ENCODE measurements at places on chromosomes 3 and 15. TPM values are rescaled to one million over a fixed set of nuclear protein-coding genes. Genes with fewer than 3 reads are reported as not detected.

- DNase-seq: no peak
Measured at GRCh38 chr3:62361824-62362223, 11.5 kb downstream of the FEZF2 start.

The GABRB3 gene
- 124 TPM for total RNA-seq

DNA sequence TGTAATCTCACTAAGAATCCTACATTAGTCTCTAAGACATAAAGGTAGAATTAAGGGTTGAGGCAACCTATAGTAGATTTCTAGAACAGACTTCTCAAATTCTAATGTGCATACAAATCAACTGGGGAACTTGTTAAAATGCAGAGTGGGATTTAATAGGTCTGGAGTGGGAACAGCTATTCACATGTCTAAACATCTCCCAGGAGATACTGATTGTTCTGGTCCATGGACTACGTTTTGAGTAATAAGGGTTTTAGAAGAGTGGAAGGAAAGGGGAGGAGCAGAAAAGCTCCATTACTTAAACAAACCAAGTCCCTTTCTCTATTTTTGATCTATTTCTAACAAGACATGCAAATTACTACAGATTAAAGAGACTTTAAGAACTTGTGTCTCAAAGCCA, 524.8 kb downstream of the TUSC7 start:
- DNase-seq: no peak

The THBS1 gene
- total RNA-seq: 171 TPM

DNA sequence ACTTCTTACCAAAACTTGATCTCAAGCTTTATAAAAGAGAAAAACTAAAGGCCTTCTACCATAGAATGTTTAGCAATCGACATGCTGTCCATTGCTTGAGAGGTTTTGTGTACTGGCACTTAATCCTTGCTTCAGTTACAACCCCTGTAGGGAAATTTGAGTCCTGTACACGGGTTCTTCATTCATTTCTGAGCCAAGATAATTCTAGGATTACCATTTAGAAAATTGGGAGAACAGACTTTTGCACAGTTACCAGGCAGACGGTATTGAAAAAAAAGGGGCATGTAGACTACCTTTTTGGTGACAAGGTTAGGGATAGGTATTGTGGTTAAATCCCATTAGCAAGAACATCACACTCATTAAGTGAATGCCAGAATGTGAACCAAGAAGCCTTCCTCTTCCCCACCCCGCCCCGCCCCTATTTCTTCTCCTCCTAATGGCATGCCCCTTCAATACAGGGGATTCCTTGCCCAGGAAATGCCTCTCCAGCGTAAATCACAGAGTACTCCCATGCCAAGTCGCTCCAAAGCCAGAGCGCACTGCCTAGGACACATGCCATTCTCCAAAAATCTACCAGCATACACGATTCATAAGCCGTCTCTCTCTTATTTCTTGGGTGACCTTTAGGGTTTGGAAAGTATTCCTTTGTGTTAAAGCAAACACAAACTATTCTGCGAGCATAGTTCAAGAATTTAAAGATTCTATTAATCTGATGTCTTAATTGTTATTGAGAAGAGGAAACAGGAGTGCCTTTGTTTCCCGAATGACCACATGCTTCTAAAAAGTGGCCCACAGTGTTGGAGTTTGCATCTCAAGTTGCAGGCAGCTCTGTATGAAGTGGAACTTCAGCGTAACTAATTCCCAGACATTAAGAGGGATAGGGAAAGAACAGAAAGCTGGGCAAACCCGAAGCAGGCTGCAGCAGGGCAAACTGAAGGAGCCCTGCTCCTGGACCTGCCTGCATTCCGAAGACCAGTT, 164.0 kb upstream of the NR2F2 start:
- no peak for DNase-seq

The C15orf40 gene
- 18.6 TPM for total RNA-seq

DNA sequence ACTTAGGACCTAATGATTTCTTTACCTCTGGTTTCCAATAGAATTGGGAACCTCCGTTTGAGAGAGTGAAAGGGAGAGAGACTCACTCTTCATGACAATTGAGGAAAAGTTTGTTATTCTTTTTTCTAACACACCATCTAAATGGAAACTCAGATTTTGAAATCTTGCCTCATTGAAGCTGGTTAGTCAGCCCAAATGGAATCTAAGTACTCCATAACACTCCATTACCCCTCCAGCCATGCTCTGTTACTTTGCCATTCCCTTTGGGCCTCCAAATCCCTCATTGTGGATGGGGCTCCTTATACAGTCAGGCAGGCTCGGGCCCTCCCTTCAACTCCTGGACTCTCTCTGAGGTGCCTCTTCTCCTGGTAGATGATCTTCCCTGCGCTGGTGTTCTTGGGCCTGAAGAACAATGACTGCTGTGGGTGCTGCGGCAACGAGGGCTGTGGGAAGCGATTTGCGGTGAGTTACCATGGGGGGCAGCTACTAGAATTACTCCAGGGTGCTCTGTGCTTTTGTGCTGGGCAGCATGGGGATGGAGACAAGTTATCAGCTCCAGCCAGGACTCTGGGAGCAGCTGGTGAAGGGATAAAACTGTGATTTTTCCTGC, 1.1 kb downstream of the TM4SF4 start:
- DNase-seq: no peak

The C3orf20 gene
- total RNA-seq: 0.16 TPM

DNA sequence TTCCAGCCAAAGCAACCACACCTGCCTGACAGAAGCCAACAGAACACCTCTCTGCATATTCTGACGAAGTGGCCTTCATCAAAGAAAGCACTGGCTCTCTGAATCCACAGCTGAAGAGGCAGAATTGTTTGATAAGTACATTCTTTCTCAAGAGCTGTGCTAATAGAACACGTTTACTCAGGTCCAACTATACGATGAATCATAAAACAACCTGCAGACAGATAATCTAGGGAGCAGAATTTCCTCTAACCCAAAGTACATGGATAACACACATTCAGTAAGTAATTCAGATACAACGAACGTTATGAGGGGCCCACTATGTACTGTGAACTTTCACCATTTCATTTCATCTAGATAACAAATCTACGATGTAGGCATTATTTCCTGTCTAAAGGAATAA, 25.4 kb downstream of the ALDH1A2 start:
- DNase-seq: no peak

DNA sequence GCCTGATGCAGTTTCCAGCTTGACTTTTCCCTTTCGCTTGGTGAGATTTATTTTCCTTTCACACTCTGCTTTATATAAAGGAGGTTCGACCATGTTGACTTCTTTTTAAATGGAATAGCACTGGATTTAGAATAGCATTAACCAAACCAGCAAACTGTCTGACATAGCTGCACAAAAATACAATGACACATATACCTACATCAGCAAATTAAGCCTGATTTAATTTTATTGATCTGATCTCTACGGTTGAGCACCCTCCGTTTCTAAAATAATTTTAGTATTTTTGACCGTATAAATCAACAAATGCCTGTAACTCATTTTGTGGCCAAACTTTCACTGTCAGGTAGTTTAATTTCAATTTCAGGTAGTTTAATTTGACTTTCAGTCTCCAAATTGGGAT, 5.8 kb upstream of the EIF5A2 start:
- no peak for DNase-seq

DNA sequence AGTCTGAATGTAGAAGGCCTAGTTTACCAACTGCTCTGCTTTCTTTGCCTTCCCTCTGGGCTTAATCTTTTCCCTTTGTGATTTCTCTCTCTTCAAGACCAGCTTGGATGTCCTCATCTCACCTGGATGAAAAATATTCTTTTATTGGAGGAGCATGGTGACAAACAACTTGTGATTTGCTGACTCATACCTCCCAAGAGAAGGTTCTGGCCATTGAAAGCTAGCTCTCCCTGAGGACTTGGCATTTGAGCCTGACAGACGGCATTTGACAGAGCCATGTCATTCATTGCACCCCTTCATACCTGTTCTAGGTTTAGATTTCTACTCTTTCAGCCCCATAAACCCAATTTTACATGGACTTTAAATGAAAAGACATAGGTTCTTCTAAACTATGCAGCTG, 33.3 kb downstream of the ATG7 start:
- DNase-seq: no peak

GRCh38 chr3:108548886-108549285, 38.5 kb upstream of the MYH15 start:
- DNase-seq: no peak

- no peak for DNase-seq
Measured at GRCh38 chr15:83605111-83605945, 48.6 kb upstream of the ADAMTSL3 start.

- no peak for DNase-seq
Measured at GRCh38 chr3:195591852-195592251, 8.1 kb upstream of the APOD start.

DNA sequence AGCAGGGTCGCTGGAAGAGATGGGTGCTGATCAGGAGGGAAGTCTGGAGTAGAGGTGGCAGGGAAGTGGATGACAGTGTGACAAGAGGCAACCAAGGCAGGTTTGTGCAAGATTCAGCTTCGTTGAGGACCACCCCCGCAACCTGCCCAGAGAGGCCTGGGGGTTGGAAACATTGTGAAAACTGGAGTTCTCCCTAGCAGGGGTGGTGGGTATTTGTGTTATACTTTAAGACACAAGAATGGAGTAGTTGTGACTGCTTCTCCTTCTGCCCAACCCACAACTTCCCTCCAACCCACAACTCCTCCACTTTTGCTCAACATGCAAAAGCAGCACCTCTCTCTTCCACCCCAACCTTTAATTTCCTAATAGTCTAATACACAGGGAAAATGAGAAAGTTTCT, 8.6 kb upstream of the ARNT2 start:
- DNase-seq: no peak

DNA sequence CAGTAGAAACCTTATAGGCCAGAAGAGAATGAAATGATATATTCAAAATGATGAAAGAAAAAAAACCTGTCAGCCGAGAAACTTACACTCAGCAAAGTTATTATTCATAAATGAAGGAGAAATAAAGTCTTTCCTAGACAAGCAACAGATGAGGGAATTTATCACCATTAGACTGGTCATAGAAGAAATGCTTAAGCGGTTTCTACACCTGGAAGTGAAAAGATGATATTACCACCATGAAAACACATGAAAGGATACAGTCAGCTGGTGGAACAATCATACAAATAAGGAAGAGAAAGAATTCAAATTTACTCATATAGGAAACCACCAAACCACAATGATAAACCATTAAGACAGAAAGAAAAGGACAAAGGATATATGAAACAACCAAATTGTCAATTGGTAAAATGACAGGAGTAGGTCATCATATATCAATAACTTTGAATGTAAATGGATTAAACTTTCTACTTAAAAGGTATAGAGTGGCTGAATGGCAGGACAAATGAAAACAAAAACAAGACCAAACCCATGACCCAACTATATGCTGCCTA, 29.9 kb upstream of the PRR23C start:
- DNase-seq: no peak

The SNTN gene
- not detected for total RNA-seq

DNA sequence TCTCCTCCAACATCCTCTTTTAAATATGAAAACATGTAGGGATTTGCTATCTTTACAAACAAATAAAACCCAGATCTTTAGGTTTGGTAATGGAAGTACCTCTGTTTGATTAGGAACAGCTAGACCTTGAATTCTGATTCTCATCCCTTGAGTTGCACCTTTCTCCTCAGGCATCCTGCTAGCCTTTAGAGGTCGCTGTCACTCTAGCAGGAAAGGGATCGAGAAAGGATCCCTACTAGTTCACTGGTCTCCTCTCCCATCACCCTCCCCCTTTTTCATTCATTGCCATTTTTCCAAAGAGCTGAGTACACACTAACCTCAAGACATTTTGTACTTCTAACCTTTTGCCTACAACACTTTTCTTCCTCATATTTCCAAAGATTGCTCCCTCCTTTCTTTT, 569.8 kb downstream of the RBMS3 start:
- DNase-seq: no peak

DNA sequence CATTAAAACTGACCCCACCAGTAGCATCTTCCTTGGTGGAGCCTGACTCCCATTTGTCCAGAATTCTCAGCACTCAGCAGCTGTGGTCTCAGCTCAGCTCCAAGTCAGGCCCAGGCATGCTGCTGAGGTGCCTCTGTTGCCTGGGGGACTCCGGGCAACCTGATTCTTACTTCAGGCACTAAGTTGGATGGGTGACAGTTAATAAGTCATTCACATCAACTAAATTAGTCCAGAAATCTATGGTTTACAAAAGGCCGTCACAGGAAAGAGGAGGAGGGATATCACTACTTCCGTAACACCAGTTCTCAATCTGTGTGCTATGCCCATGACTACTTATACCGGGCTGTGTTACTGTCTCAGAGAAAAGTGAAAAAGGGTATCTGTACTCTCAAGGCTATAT, 310.2 kb downstream of the SATB1 start:
- no peak for DNase-seq

GRCh38 chr3:55554634-55555425, 67.7 kb upstream of the WNT5A start:
- DNase-seq: no peak

The ABHD6 gene
- total RNA-seq: 30.1 TPM

The IL17RD gene
- 38.1 TPM for total RNA-seq

DNA sequence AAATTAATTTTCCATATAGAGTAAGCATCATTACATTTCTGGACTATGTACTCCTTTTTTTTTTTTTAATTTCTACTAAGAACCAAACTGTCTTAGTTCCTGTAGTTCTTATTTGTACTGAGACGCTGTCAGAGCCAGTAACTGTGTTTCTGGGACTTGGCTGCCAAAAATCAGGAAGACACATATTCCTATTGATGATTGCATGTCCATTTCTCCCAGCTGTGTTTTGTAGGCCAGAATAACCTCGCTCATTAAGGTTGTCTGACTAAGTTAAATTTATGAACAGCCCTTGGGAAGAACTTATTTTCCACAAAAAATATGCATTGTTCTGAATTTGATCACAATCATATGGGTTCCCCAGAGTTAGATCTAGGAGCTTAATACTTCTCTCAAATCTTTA, 29.5 kb downstream of the PLSCR5 start:
- no peak for DNase-seq

The RLBP1 gene
- total RNA-seq: 2.3 TPM

DNA sequence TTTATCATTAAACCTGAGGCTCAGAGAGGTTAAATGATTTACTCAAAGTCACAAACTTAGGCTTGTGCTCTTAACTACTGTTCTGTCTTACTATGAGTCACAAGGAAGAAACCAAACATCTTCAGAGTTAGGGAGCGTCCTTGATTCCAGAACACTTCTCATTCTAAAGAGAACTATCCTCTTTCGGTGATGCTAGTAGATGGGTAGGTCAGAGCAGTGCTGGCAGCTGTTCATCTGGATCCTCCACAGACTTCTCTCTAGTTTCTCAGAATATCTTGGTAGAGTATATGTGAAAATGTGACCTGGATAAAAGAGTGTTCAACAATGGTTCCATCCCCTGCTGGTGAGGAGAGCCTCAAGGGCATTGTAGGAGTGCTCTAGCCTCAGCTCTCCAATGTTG, 3.3 kb downstream of the ARL6IP5 start:
- DNase-seq: no peak

- DNase-seq: no peak
Measured at GRCh38 chr3:54138937-54139547, 16.7 kb downstream of the CACNA2D3 start.

The RASGRF1 gene
- total RNA-seq: 2.8 TPM

GRCh38 chr3:133375403-133375745, 24.5 kb upstream of the BFSP2 start:
- DNase-seq: no peak

Data from occipital lobe (tissue), 3 donors.